ENCODE measurements at places on chromosomes 7 and 10. TPM values are rescaled to one million over a fixed set of nuclear protein-coding genes. Genes with fewer than 3 reads are reported as not detected.

GRCh38 chr7:139830782-139831501, 1.9 kb downstream of the TBXAS1 start:
- peak overlapping the region; percentile 3 for H3K4me3 ChIP-seq
- no peaks in the 10 kb centered on the region for H3K36me3 ChIP-seq
- H3K27ac ChIP-seq = peak overlapping the region; percentile 72
- no peaks in the 10 kb centered on the region for H3K4me1 ChIP-seq
- H3K27me3 ChIP-seq = no peaks in the 10 kb centered on the region
- DNase-seq = no peak

- no peaks in the 10 kb centered on the region for H3K36me3 ChIP-seq
- DNase-seq = no peak
- no peak overlapping the region for H3K4me3 ChIP-seq
- H3K4me1 ChIP-seq = no peaks in the 10 kb centered on the region
- no peak overlapping the region for H3K27ac ChIP-seq
Observed at GRCh38 chr10:48711830-48712229, 27.2 kb downstream of the WDFY4 start.

DNA sequence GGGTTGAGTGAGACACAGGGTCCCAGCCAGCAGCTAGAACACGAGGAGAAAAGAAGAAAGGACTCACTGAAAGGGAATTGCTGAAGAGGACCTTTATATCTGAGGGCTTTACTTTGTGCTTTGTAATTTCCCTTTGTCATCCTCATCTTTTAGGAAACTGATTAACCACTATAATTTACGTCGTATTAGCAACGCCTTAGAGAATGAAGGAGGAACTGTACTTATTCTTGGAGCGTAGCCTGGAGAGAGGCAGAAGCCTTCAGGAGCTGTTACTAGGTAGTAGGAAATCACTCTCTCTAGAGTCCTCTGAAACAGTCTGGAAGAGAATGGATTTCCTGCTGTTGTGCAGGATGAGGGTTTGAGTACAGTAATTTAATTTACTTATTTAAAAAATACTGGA, 101.0 kb upstream of the STEAP1B start:
- H3K36me3 ChIP-seq = no peaks in the 10 kb centered on the region
- H3K4me1 ChIP-seq = no peaks in the 10 kb centered on the region
- no peak overlapping the region for H3K4me3 ChIP-seq
- DNase-seq = no peak
- H3K27ac ChIP-seq = no peak overlapping the region

DNA sequence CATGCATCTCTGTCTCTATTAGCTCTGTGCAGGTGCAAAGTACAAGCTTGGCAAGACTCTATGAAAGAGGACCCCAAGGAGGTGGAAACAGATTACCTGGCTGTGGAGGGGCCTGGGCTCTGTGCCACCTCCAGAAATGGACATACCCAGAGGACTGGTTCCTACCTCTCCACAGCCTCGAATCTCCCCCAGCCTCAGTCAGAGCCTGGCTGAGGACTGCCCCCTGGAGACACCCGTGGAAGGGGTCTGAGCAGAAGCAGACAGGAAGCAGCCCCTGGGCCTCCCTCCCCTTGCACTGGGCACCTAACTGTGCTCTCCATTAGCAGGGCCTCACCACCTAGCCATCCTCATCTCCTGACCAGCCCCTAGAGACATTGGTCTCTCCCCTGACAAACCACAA, 92.0 kb downstream of the DLG5 start:
- H3K4me3 ChIP-seq = no peak overlapping the region
- no peak for DNase-seq
- no peaks in the 10 kb centered on the region for H3K27me3 ChIP-seq

- no peak overlapping the region for H3K4me3 ChIP-seq
- H3K4me1 ChIP-seq = no peaks in the 10 kb centered on the region
- H3K27me3 ChIP-seq = no peaks in the 10 kb centered on the region
Observed at GRCh38 chr7:107838816-107839565, 36.0 kb upstream of the SLC26A3 start.

DNA sequence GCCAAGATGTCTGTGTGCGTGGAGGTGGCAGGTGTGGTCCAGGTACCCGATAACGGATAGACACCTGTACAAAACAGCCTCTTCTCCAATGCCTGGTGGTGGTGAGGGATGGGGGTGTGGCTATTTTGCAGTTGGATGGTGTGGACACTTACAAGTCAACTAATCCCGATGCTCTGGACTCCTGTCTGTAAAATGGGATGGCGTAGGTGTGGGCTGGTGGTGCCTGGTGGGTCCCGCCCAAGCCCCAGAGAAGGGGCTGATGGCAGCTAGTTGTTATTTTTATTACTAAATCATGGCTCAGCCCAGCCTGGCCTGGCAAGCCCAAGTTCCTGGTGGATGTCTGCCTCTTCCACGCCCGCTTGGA, 22.3 kb downstream of the GTF2IRD1 start:
- no peak for DNase-seq
- H3K4me3 ChIP-seq = no peak overlapping the region
- no peak overlapping the region for H3K27ac ChIP-seq
- no peaks in the 10 kb centered on the region for H3K27me3 ChIP-seq
- H3K4me1 ChIP-seq = peaks cover 26% of the 10 kb centered on the region

DNA sequence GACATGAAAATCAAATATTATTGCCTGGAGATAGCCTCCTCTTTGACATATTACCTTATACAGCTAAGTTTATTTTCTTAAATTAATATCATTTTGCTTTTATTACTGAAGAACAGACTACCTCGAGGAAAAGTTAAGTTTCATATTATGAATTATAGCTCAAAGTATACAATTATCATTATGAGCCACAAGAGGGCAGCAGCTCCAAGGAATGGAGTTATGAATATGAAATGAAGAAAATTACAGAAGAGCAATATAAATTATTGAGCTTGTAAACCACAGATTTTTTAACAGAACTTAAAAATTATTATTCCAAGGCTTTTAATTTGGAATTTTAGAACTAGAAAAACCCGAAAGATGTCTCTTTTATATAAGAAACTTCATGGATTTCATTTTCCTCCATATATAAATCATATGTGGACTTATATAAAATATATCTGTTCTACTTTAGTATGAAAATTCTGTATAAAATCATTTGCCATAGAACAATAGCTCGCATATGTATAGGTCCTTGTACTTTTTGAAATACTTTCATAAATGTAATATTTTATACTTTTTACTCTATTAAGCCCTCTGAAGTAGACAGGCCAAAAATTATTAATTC, 40.1 kb downstream of the IQUB start:
- H3K36me3 ChIP-seq = no peaks in the 10 kb centered on the region
- peak; percentile 31 for DNase-seq
- no peak overlapping the region for H3K4me3 ChIP-seq
- H3K27me3 ChIP-seq = no peaks in the 10 kb centered on the region
- no peaks in the 10 kb centered on the region for H3K4me1 ChIP-seq
- H3K27ac ChIP-seq = no peak overlapping the region

DNA sequence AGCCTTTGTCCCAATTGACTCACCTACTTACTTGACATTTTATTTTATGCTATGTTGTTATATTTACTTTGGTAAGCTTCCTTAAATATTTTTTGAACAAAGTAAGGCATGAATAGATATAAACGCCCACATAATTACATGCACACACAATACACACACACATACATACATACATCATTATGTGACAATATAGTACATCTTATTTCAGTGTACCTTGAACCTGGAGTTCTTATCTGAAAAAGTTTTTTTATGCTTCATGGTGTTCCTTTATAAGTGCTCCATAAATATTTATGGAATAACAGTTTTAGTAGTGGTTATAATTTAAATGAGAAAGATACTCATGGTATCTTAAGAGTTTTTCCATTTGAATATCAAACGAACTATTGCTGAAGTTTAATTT, 102.8 kb upstream of the MTPN start:
- no peak overlapping the region for H3K4me3 ChIP-seq
- no peak for DNase-seq
- no peaks in the 10 kb centered on the region for H3K4me1 ChIP-seq
- no peak overlapping the region for H3K27ac ChIP-seq
- no peaks in the 10 kb centered on the region for H3K27me3 ChIP-seq
- no peaks in the 10 kb centered on the region for H3K36me3 ChIP-seq

DNA sequence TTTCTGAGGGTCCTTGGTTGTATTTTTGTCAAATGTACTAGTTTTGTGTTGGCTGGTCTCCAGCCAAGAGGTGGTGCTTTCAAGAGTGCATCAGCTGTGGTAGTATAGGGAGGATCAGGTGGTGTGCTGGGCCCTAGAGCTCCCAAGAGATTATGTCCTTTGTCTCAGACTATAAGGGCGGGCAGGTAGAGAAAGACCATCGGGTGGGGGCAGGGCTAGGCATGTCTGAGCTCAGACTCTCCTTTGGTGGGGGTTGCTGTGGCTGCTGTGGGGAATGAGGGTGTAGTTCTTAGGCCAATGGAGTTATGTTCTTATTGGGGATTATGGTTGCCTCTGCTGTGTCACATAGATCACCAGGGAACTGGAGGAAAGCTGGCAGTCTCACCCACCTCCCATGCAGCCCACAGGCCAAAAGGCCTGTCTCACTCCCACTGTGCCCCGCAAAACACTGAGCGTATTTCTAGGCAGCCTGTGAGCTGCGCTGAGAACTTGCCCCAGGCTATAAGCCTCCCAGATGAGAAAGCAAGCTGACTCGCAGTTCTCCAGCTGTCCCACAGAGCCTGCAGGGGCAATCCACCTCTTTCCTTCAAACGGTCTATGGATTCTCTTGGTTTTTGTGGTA, 1066.7 kb downstream of the GRM8 start:
- H3K36me3 ChIP-seq = no peaks in the 10 kb centered on the region
- H3K27ac ChIP-seq = no peak overlapping the region
- no peak overlapping the region for H3K4me3 ChIP-seq
- no peak for DNase-seq

Gene GNAT3
- not detected for total RNA-seq

Gene RAB18
- total RNA-seq = 79.2 TPM

Gene CAMK2B
- 0.42 TPM for total RNA-seq

Gene BICC1
- 2.9 TPM for total RNA-seq

Gene PMS2
- total RNA-seq = 9.9 TPM

Gene LRRC18
- total RNA-seq = not detected

Gene TET1
- 1.1 TPM for total RNA-seq
